ENCODE measurements at places on chromosomes 1 and 21.

DNA sequence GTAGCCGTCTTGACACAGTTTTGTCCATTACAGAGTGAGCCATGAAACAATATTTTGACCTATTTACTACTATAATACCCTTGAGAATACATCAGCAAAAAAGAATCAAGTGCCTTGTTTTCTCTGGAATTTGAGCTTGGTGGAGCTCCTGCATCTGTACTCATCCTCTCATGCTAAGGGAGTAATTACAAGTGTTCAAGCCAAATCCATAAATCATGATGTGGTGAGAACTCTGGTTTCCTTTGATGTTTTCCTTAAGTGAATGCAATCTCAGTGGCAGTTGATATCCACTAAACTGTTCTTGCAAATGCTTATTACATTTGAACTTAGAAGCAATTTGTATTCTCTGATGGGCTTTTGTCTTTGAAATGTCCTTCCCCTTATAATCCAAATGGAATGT is 824.6 kb upstream of the TMPRSS15 start:
- DNase-seq, result no peak

DNA sequence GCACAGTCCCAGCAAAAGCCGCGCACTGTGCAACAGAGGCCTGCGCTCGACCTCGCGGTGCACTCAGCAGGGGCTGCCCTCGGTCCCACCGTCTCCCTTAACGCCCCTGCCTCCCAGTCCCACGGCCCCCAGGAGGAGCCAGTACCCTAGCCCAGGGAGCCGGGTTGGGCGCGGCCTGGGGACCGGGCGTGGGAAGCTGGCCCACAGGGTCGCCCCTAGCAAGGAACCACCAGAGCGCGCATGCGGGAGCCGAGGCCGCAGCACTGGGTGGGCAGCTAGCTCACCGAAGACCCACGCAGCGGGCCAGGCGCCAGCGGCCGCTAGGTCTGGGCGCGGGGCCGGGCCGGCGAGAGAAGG is 21.6 kb upstream of the ZNF678 start:
- no peak for DNase-seq

DNA sequence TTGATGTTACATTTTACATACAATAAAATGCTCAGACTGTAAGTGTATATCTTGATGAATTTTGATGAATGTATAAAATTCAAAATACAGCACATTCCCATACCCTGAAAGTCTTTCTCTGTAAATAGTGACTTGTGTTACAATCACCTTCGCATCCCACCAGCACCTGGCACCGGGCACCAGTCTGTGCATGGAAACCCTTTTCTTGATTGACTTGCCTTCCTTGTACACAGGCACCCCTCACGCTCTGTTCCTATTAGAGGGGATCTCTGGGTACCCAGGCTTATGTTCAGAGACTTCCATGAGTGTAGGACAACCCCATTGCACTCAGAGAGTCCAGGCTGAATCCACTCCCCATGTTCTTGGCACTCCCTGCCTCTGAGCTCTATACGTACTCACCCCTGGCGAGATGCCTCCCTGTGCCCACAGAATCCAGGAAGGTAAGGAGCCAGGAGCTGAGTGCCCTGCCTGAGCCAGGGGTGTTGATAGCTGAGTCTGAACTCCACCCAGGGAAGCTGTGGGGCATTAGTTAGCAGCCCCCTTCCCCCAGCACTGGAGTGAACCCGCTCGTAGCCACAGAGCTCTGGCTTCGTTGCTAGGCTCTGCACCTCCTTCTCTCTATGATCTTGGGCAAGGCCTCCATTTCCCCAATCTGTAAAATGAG is 22.5 kb upstream of the PKP1 start:
- no peak for DNase-seq

DNA sequence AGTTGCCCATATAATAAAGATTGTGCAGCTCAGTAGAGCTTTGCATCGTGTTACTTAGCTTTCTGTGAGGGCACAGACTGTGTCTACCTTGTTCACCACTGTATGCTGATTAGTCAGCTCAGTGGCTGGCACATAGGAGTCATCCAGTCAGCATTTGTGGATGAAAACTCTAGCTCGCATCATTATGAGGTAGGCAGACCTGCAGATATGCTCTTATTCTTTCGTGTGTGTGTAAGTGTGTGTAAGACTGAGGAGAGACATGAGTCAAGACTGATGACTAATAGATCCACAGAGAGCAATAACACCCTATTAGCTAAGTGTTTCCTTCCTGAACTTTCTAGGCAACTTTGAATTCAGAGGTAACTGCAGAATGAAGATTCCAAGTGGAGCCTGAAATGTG is 17.1 kb downstream of the TTF2 start:
- peak; percentile 88 for DNase-seq

- peak; percentile 60 for DNase-seq
These were observed 49.6 kb downstream of the WDR64 start for GRCh38 chr1:241701483-241702295.

DNA sequence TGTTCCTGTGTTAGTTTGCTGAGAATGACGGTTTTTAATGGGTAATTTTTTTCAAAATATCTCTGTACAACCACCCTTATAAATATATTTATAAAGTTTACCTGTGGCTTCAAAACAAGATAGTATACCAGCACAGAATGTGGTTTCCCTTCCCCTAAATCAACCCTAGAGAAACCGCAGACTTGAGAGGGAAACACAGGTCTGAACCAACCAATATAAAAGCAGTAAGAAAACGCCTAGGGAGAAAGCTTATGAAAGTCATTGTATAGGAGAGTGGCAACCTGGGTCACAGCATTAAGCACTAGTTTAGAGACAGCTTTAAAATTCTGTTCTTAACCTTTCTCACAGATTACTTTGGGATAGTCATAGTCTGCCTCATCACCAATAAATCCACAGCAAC is 180.6 kb upstream of the LHX8 start:
- peak; percentile 15 for DNase-seq

GRCh38 chr1:7865978-7866377 is 13.1 kb upstream of the UTS2 start:
- DNase-seq, result no peak

DNA sequence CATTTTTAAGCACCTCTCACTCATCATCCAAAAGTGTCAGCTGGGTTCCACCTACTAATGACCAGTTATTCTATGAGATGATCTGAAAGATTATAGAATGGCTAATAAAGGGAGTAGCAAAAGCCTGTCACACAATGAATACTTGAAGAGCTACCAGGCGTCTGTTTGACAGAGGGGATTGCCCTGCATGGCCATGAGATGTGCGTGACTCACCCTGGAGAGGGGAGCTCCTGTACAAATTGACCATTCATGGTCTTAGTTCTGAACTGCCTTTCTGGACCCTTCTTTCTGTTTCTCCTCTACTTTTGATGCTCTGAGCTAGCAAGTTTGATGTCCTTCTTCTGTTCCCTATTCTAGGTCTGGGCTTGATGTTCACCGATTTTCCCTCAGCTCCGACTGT is 85.2 kb upstream of the ABCD3 start:
- peak; percentile 82 for DNase-seq

GRCh38 chr1:117585086-117585485 is 20.8 kb upstream of the TENT5C start:
- no peak for DNase-seq

DNA sequence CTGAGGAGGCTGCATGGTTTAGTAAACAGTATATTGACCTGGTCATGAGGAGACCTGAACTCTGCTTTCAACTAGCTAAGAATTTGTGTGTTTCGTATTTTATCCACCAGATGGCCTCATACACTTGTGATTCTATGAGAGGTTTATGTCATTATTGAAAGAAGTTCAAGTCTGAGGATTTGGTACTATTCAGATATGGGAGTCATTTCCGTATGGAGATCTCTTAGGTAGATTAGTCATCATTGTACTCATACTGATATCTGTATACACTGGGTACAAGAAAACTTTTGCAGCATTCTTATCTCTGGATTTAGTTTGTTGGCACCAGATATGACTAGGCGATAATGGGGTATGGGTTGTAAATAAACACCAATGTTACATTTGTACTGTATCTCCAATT is 26.6 kb downstream of the ATF6 start:
- peak; percentile 95 for DNase-seq

- DNase-seq, result peak; percentile 24
These were observed 120.4 kb downstream of the TOMM20 start for GRCh38 chr1:235008239-235008638.

GRCh38 chr1:3265835-3266805 is 188.3 kb upstream of the ARHGEF16 start:
- no peak for DNase-seq

- no peak for DNase-seq
These were observed 30.5 kb upstream of the NFIA start for GRCh38 chr1:61051719-61052394.

DNA sequence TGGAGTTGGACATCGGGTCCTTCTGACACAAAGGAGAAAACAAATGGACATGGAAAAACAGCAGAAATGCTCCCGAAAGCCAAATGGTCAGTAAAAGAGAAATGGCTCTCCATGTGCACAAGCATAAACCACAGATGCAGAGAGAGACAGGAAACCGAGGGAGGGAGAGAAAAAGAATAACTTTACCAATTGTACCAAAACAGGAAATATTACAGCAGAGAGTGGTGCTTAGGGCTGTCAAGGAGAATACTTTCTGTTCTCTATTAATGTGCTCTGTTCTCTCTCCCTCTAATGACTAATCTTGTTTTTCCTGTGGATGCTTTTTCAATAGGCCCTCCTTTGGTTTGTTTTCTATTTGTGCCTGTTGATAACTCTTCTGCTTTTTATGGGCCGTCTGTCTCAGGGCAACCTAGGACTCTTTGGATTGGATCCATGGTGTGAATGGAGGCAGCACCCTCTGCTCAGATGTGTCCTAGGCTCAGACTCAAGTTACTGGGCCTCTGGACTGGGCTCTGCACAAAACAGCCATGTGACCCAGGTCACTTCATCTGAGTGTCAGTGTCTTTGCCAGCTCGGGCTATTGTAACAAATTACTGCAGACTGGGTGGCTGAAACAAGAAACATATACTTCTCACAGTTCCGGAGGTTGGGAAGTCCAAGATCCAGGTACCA is 663.0 kb downstream of the NPHP4 start:
- DNase-seq, result no peak

GRCh38 chr1:8358897-8359616 is 41.1 kb downstream of the SLC45A1 start:
- DNase-seq, result no peak

DNA sequence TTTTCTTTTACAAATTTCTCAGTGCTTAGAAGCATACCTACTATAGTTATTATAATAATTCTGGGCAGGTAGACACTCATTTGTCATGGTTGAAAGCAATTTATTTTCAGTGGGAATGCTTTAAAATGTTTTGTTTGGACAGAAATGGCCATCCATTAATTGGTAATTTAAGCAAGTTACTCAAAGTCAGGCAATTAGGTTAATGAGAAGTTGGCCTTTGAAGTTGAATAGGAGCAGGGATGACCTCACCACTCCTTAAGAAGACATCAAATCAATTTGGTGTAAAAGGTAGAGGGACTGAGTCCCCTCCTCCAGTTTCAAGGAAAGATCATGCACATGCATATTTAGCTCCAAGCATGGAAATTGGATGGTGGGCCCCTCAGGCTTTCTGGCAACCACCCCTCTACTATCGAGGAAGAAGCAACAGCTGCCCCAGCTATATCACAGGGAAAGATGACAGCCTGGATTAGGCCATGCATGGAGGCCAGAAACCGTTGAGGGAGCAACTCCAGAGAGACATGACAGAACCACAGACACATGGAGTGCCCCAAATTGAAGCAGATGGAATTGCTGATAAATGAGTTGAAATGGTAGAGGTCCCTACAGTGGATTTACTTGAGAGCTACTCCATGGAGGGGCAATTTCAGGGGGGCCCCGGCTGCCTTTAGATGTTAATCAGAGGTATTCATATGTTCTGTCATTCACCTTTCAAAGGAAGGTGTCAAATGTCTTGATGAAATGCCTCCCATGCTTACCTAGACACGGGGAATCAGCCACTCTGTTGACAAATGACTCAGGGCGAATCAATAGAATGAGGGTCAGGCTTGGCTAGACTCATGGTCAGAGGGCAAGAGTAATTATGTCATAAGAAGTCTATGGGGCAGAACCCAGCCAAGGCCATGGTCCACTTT is 26.7 kb downstream of the HLX start:
- DNase-seq, result peak; percentile 87

DNA sequence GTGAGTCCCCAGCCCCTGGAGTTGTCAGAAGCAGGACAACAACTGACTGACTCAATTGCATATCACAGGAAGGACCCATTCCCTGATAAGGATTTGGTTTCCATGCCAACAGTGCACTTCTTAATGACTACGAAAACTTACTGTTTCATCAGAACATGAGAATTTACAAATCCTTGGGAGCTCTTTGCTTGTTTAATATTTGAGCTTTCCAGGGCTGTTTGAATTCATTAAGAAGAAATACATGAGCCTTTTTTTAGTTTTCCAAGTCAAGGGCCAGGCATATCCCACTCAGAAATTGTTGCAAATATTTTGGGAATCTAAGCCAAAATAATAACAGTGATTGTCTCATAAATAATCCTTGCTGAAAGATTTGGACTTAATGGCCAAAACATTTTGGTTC is 27.2 kb upstream of the COL24A1 start:
- no peak for DNase-seq

GRCh38 chr21:16071761-16072160 is 342.0 kb downstream of the USP25 start:
- DNase-seq, result no peak

GRCh38 chr1:246836209-246836966 is 95.4 kb downstream of the AHCTF1 start:
- peak; percentile 16 for DNase-seq

DNA sequence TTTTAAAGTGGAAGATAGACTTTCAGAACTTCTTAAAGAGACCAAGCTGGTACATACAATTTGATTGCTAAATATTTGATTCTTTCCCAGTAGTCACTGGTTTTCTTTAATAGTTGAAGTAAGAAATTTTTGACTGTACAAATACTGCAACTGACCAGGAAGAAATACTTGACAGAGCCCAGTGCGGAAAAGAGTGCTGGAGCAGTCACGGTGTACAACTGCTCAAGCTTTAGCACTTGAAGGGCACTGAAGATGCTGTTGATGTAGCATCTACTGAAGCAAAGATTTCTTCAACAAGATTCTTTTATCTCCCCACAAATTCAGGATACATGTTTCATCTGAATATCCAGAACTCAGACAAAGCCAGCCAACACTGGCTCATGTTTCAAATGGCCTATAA is 41.5 kb downstream of the SLC35F3 start:
- no peak for DNase-seq

DNA sequence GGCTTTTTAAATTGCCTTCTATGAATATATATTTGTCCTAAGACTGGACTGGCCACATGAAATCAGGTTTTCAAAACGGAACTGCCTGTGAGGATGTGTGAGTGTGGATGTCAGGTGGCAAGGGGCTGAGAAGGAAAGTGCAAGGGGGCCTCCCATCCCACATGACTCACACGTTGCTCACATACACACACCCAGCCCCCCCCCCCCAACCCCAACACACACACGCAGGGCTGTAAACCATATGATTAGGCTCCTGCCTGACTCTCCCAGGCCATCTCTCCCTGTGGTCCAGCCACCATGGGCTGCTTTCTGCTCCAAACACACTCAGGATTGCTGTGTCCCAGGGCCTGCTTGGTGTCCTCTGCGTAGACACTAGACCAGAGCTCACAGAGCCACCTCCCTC is 22.4 kb downstream of the DEGS1 start:
- peak; percentile 86 for DNase-seq

Data from PC-3 (cell line).